ENCODE measurements at places on chromosomes 11 and 22.

DNA sequence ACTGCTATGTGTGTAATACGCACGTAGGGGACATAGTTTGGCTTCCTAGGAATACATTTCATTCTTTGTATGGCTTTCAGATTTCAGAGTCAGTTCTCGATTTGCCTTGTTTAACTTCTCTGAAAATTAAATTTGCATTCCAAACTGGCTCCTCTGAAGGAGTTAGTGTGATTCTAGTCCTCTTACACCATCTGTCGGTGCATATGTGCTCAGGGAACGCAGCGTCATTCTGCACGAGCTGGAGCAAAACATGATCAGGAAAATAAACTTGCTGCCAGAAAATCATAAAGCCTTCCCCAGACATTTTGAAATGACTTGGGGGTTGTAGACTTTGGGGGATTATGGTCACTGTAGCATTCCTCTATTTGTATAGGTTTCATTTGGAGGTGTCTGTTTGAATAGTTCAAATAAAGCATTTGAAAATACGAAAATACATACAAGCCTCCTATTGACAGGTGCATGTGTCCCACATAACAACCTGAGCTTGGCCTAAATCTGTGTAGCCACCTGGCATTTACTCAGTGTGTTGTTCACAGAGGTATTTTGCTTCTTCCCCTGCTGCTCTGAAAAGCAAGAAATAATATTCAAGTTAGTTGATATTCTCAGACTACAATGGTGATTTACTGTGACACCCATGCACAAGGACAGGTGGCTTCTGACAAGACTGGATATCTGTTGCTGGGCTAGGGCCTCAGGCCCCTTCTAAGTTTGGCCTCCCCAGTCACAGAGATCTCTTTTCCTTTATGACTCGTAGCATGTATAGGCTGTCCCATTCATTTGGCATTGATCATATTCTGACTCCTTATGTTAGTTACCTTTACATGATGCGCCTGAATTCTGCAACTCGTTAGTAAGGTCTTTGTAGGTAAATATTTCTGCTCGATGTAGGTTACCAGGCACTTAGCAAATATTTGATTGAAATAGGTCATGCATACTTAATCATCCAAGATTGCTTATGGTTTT is 81.6 kb upstream of the SORL1-AS1 start:
- peak; percentile 54 for DNase-seq

- DNase-seq, result no peak
These were observed 96.9 kb downstream of the TRMU start for GRCh38 chr22:46432164-46433068.

DNA sequence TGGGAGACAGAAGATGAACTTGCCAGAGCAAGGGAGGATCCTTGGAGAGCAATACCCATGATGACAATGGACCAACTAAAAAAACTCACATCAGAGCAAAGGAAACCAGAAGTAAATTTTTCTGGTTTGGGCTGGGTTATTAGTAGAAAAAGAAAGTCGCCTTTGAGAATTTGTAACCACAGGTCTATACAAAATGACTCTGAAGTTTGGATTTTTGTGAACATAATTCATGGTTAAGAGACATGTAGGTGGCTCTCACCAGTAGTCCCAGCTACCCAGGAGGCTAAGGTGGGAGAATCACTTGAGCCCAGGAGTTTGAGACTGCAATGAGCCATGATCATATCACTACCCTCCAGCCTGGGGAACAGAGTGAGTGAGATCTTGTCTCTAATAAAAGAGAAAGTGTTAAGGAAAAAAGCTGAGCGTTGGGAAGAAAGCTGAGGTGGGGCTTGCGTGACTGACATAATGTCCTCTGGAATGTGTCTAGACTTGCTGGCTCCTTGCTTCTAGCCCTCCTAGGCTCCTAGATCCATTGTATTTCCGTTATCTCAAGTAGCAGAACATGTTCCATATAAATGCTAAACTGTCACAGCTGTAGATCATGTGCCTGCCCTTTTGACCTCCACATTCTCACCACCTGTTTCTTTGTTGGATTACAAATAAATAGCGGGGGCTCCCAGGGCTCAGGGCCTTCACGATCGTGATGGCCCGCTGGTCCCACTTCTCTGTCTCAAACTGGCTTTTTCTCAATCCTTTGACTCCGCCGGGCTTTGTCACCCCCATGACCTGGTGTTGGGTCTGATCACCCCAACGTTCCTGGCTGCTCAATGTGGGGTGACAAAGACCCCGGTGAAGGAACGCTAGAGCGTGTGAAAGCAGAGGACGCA is 56.2 kb upstream of the SC5D start:
- no peak for DNase-seq

- DNase-seq, result no peak
These were observed 15.2 kb upstream of the SORL1-AS1 start for GRCh38 chr11:121467965-121468364.

DNA sequence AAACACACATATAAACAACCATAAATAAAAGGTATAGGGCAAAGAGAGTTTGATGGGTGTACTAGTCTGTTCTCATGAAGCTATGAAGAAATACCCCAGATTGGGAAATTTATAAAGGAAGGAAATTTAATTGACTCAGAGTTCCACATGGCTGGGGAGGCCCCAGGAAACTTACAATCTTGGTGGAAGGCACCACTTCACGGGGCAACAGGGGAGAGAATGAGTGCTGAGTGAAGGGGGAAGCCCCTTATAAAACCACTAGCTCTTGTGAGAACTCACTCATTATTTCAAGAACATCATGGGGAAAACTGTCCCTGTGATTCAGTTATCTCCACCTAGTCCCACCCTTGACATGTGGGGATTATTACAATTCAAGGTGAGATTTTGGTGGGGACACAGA is 385.9 kb upstream of the ANO5 start:
- no peak for DNase-seq

DNA sequence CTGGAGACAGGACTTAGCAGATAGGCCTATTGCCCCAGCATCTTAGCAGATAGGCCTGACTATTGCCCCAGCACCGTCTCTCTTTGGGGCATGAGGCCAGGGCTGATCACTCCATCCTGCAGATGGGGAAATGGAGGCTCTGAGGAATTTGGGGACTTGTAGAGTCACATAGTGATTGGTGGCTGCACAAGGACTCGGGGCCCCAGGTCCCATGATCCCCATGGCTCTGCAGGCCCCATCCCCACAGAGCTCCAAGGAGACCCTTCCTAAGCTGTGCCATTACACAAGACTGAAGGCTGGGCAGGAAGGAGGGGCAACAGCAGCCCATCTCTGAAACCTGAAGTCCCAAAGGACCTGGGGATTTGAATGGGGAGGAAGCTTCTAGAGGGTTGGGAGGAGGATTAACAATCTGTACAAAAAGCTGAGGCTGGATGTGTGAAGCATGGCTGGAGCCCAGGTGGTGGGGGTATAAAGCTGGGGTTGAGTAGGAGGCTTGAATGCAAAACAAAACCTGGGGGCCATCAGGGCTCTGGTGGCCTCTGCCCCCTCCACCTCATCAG is 1.6 kb downstream of the ARAP1 start:
- DNase-seq, result no peak

DNA sequence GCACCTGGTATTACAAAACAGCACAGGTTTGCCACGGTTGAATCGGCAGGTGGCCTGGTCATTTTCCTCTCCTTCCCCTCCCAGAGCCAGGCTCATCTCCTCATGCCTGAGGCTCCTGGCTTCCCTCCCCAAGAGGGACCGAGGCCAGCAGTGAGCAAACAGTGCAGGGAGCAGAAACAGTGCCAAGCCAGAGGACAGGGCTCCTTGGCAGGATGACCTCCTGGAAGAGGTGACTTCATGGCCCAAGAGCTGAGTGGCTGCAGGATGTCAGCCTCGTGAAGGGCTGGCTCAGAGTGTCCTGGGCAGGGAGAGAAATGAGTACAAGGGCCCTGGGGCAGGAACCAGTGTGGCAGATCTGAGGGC is 22.8 kb upstream of the PPFIA1 start:
- no peak for DNase-seq

- DNase-seq, result no peak
These were observed 5.4 kb upstream of the MAPK8IP2 start for GRCh38 chr22:50595189-50595588.

Measured in NCI-H2081 (cell line).